Cardiac septum (tissue), 1 donor: ENCODE measurements at places on chromosomes 16 and 17.
A peak's percentile ranks its signal among the peaks of the same experiment; 100 is the strongest.

GRCh38 chr17:82051776-82052637 is at the start of the genes GPS1 and RFNG:
TSS of gene GPS1 (plus strand) at chr17:82051898. CDS start at chr17:82051932, 34 bp downstream.
TSS of gene RFNG (minus strand) at chr17:82051811. CDS start at chr17:82051766, 45 bp downstream.
- DNase-seq: peak; percentile 90

GRCh38 chr17:7806587-7806986 is 27.4 kb upstream of the KDM6B start:
- peak; percentile 36 for DNase-seq

DNA sequence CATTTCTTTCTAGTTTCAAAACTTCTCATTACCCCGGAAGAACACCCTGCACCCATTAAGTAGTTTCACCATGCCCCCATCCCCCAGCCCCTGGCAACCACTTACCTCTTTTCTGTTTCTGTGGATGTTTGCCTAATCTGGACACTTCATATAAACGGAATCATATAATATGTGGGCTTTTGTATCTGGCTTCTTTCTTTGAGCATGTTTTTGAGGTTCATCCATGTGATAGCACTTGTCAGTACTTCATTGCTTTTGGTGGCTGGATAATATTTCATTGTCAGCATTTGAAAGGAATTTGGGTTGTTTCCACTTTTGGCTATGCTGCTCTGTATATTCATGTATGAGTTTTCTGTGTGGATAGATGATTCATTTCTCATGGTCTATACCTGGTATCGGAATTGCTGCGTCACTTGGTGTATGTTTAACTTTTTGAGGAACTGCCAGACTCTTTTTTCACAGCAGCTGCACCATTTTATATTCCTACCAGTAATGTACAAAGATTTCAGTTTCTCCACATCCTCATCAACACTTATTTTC is 30.0 kb upstream of the SLC5A10 start:
- no peak for DNase-seq

DNA sequence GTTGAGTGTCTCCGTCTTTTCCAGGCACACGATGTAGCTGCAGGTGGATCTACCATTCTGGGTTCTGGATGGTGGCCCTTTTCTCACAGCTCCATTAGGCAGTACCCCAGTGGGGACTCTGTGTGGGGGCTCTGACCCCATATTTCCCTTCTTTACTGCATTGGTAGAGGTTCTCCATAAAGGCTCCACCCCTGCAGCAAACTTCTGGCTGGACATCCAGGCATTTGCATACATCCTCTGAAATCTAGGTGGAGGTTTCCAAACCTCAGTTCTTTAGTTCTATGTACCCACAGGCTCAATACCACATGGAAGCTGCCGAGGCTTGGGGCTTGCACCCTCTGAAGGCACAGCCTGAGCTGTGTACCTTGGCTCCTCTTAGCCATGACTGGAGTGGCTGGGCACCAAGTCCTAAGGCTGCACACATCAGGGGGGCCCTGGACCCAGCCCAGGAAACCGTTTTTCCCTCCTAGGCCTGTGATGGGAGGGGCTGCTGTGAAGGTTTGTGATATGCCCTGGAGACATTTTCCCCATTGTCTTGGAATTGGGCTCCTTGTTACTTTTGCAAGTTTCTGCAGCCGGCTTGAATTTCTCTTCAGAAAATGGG is 14.0 kb downstream of the ABCC1 start:
- DNase-seq: no peak

- no peak for DNase-seq
Observed at GRCh38 chr17:74394275-74394950, 27.1 kb downstream of the GPR142 start.

GRCh38 chr16:73126525-73126853 is 78.6 kb upstream of the ZFHX3 start:
- DNase-seq: no peak

DNA sequence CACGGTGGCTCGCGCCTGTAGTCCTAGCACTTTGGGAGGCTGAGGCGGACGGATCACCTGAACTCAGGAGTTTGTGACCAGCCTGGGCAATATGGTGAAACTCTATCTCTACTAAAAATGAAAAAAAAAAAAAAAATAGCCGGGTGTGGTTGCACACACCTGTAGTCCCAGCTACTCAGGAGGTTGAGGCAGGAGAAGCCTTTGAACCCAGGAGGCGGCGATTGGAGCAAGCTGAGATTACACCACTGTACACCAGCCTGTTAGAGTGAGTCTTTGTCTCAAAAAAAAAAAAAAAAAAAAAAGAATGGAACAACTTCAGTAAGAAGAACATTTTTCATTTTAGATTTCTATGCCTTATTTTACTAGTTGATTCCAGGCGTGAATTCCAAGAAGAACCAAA is 2.7 kb downstream of the NUP85 start:
- no peak for DNase-seq

- DNase-seq: no peak
Observed at GRCh38 chr17:29409963-29410362, 19.8 kb downstream of the TAOK1 start.

- no peak for DNase-seq
Observed at GRCh38 chr17:62941358-62941991, 24.6 kb upstream of the TANC2 start.

- DNase-seq: no peak
Observed at GRCh38 chr17:6487251-6488007, 43.2 kb downstream of the PIMREG start.

GRCh38 chr16:57593021-57593420 is 35.4 kb upstream of the ADGRG1 start:
- no peak for DNase-seq

- DNase-seq: no peak
Observed at GRCh38 chr16:57876210-57876609, 73.9 kb upstream of the KIFC3 start.

- DNase-seq: no peak
Observed at GRCh38 chr16:72474501-72475123, 302.7 kb upstream of the PMFBP1 start.

GRCh38 chr17:55750750-55751657 is at the start of gene PCTP:
TSS of gene PCTP (plus strand) at chr17:55751051. CDS start at chr17:55751104, 53 bp downstream.
- peak; percentile 98 for DNase-seq

DNA sequence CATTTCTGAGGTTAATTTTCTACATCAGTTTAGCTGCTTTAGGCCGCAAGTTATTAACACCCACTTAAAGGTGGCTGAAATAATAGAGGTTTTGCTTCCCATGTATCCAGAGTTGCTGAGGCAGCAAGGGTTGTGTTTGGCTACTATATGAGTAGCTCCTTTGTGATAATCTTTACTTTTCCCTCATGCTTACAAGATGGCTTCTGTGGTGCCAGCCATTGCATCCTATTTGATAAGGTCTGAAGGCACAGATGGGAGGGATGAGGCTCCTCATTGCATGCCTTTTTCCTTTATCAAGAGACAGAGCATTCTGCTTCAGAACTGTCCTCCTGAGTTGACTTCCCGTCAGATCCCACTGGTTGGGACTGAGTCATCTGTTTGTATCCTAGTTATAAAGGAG is 340.2 kb downstream of the WWOX start:
- no peak for DNase-seq

GRCh38 chr16:4325253-4325758 is 9.4 kb downstream of the GLIS2 start:
- DNase-seq: no peak

GRCh38 chr16:75787440-75787839 is 61.1 kb upstream of the CPHXL start:
- DNase-seq: no peak

DNA sequence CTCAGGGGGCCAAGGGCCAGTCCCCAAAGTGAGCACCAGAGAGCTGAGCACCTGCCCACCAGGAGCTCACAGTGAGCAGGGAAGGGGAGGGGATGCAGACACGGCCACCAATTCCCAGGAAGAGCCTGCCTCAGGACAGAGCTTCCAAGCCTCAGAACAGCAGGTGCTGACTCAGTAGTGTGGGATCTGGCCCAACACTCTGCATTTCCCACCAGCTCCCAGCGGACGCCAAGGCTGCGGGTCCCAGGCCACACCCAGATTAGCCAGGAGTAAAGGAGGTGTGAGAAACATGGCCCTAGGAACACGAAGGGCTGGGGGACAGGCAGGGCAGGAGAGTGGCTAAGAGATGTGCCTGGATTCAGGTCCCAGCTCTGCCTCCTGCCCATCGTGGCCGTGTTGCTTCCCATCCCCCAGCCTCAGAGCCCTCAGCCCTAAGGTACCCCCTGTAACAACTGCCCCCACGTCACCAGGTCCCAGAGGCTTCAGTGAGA is 28.4 kb upstream of the EIF1 start:
- DNase-seq: no peak

DNA sequence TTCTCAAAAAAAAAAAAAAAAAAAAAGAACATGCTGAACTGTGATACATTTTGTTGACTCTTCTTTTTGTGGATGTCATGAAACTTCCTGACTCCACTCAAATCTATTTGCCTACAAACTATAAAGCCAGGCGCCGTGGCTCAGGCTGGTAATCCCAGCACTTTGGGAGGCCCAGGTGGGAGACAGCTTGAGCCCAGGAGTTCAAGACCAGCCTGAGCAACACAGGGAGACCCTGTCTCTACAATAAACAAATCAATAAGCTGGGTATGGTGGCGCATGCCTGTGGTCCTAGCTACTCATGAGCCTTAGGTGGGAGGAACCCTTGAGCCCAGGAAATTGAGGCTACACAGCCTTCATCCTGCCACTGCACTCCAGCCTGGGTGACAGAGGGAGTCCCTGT is 1.5 kb upstream of the NT5C start:
- no peak for DNase-seq

- DNase-seq: no peak
Observed at GRCh38 chr17:82675476-82676245, 22.8 kb downstream of the RAB40B start.

DNA sequence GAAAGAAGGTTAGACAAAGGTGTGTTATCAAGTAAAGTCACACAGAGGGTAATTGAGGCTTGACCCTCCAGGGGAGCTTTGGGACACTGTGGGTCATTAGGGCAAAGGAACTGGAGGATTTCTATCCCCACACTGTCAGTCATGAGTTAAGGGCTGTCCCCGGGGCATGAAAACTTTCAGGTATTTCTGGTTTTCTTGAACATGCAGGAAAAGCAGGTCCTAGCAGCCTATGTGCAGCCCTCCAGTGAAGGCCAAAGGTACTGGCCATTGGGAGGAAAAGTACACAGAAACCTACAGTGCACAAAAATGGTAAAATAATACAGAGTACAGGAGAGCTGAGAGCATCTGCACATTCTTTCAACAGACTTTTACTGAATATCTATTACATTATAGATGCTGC is 44.4 kb upstream of the SCNN1B start:
- DNase-seq: no peak

DNA sequence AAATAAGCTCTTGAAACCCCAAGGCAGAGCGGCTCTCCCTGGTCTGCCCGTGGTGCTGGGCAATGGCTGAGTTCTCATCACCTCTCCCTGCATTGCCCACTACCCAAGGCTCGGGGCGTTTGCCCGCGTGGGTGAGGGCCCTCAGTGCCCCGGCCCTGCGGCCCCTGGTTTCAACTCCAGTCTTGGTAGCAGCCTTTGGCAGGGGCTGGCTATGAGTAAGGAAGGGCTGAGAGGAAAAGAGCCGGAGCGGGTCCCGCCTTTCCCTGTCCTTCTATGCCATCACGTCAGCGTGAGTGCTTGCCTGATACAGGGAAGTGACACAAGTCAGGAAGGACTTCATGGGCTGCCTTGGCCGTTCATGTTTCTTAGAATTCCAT is 71.7 kb upstream of the CBX4 start:
- DNase-seq: no peak

DNA sequence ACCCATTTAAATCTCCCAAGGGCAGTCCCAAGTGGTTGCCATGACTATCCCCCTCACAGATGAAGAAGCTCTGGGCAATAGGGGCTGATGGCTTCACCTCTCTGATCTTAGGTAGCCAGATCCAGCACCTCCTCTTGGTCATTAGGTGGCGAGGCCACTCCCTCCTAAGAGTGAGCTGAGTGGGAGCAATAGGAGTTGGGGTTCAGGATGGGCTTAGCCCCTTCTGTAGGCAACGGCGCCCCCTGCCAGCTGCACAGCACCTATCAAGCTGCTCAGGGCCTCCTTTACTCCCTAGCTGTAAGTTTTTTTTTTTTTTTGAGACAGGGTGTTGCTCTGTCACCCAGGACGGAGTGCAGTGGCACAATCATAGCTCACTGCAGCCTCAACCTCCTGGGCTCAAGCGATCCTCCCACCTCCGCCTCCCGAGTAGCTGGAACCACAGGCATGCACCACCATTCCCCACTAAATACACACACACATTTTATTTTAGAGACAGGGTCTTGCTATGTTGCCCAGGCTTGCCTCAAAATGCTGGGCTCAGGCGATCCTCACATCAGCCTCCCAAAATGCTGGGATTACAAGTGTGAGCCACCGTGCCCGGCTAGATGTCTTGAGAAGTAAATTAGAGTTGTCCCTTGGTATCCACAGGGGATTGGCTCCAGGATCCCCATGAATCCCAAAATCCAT is 3.5 kb upstream of the RRAD start:
- no peak for DNase-seq

- no peak for DNase-seq
Observed at GRCh38 chr17:69336580-69336979, 9.6 kb upstream of the ABCA5 start.

DNA sequence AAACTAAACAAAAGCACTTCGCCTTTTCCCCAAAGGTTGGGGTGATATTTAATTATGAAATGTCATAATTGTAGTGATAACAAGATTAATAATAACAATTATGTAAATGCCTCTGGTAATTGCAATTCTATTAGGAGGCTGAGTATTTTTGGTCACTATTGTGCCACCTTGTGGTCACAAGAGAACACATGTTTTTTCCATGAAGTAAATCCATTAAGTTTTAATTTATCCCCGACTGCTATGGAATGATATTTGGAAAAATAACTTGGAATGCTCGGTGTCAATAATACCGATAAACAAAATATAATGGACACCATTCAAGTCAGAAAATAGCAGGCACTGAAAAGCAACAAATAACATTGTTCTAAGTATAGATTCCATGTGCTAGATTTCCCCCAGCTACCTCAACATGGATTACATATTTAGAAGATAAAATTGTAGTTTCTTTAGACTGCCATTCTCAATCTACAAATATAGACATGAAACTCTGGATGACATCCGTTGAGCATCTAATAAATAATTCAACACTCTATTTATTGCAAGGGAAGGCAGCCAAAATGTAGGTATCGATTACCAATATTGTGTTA is 25.0 kb upstream of the KCNJ2 start:
- no peak for DNase-seq

DNA sequence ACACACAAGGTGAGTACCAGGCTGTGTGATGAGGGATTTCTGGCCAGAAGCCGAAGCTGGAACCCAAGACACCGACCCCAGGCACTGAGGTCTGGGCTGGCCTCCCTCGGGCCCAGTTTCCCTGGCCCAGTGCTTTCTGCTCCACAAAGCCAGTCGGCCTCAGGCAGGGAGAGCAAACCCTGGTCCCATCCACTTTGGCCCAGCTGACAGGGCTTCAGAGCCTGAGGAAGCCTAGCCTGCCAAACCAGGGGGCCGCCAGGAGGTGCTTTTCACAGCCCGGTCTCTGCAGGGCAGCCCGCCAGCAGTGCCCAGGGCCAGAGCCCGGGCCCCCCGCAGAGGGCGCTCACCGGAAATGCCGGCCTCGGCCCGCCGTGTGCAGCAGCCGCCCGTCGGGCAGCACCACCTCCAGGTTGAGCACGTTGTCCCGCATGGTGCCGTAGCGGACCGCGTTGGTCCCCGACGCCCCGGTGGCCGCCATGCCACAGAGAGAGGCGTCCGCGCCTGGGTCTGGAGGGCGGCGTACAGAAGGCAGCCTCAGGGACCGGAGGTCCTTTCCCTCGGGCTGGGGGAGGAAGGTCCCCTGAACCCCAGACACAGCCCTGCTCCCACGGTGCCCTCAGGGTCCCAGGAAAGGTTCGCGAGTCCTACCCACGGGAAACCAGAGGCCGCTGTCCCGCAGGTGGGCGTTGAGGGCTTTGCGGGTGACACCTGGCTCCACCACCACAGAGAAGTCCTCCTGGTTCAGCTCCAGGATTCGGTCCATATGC is 2.2 kb downstream of the LDHD start:
- DNase-seq: no peak

GRCh38 chr17:64185101-64185500 is 55.2 kb upstream of the ERN1 start:
- DNase-seq: no peak
